ENCODE measurements at places on chromosomes 7 and 10.
A peak's percentile ranks its signal among the peaks of the same experiment; 100 is the strongest.

DNA sequence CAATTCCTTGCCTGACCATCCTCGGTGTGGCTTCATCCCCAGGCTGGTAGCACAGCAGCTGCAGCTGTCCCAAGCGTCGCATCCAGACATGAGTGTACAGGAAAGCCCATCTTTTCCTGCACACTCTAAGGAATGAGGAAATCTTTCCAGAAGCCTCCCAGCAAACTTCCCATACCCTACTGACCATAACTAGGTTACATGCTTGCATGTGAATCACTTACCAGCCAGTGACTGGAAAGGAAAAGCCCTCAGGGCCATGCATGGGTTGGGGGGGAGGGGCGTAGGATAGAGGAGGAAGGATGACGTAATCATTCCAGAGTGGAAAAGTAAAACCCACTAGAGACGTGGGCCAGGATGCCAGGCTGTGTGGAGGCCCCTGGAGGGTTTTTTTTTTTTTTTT lies 18.9 kb upstream of the ZNF212 start:
- peak; percentile 74 for DNase-seq

- no peak for DNase-seq
These were observed 132.9 kb downstream of the MBL2 start for GRCh38 chr10:52639652-52640051.

- DNase-seq: no peak
These were observed 26.7 kb upstream of the SLF2 start for GRCh38 chr10:100886091-100886490.

DNA sequence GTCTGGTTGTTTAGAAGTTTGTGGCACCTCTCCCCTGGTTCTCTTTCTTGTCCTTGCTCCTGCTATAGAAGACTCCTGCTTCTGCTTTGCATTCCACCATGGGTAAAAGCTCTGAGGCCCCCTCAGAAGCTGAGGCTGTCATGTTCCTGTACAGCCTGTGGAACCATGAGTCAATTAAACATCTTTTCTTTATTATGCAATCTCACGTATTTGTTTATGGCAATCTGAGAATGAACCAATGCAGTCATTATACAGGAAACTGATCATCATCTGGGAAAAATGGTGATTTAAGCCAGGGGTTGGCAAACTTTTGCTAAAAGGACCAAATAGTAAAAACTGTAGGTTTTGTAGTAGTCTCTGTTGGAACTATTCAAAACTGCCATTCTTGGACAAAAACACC lies 175.4 kb downstream of the CSTF2T start:
- no peak for DNase-seq

DNA sequence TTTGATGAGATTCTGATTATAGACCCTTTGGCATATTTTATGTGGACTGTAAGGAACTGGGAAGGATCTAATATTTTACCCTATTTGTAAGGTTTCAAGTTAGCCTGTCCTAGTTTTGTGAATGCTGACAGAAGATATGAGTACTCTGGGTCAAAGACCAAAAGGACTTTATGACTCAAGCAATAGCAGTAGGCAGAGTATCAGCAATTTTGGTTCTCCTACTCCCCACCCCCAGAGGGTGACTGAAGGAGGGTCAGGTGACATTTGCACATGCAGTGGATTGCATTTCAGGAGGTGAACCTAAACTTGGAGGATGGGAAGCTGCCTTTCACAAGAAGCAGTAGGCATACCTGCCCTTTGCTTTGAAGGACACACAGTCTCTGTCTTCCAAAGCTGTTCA lies 84.0 kb upstream of the KLF6 start:
- no peak for DNase-seq

DNA sequence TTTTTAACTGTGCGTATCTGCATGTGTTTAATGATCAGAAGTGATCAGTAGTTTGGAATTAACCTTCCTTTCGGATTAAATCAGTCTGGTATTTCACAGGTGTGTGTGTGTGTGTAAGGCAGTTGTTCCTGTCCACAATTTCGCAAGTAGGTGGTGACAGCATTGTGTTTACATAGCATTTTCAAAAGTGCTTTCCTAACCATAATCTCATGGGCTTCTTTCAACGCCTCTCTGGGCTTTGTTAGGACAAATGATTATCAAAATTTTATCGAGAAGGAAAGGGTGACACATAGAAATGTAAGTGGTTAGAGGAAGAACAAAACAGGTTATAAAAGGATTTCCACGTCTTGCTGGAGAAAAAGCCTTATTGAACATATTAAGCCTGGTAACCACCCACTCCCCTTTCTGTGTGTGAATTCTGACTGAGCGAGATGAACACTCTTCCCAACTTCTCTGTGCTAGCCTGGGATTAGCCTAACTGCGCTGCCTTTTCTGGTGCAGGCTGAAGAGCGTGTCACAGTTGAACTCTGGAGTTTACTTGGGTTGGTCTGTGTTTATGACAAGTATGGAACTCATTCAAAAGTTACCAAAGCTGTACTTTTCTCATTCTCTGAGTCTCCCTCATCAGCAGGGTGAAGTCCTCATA lies 292.3 kb upstream of the PITRM1 start:
- no peak for DNase-seq

DNA sequence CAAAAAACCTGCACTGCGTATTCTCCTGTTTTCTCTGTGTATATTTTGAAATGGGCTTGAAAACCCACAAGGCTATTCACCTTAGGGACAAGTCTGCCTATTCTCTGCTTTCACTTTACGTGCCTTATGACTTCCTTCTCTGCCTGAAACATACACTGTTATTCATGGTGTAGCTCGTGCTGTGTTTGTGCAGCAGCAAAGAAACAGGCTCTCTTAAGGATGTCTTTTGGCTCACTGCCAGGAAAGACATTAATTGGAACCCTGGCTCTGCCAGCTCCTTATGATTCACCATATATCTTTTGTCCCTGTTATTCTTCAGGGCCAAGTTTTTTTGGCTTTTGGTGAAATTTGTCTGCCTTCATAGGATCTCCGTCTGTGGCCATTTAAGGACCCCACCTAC lies 92.4 kb downstream of the TMEM106B start:
- no peak for DNase-seq

- no peak for DNase-seq
These were observed 53.7 kb upstream of the MTPN start for GRCh38 chr7:136030867-136031318.

DNA sequence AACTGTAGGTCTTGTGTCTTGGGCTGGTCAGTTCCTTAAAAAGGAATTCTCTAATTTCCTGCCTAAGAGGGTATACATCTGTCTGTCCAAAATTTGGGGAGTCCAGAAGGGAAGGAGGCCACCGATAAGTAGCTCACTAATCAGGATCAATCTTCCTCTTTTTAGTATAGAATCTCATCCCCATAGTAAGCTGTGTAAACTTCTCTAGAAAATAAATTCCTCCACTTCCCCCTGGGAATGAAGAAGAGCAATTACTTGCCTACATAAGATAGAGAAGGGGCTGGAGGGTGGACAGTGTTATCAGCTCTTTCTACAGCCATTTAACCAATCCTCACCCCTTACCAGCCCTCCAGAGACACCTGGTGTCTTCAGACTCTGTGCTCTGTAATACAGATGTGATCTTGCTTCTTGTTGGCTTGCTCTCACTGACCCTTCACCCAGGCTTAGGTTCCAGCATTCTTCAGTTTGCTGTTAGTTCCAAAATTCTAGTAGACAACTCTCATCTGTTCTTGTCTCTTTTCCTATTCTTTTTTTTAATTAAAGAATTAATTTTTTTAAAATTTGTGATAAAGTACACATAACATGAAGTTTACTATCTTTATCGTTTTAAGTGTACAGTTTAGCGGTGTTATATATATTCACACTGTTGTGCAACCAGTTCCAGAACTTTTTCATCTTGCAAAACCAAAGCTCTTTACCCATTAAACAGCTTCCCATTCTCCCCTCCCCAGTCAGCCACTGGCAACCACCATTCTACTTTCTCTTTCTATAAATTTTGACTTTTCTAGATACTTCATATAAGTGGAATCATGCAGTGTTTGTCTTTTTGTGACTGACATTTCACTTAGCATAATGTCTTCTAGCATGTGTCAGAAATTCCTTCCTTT lies 6.5 kb upstream of the PRKAR2B start:
- no peak for DNase-seq

GRCh38 chr10:28300027-28300426 lies 2.8 kb downstream of the MPP7 start:
- no peak for DNase-seq

DNA sequence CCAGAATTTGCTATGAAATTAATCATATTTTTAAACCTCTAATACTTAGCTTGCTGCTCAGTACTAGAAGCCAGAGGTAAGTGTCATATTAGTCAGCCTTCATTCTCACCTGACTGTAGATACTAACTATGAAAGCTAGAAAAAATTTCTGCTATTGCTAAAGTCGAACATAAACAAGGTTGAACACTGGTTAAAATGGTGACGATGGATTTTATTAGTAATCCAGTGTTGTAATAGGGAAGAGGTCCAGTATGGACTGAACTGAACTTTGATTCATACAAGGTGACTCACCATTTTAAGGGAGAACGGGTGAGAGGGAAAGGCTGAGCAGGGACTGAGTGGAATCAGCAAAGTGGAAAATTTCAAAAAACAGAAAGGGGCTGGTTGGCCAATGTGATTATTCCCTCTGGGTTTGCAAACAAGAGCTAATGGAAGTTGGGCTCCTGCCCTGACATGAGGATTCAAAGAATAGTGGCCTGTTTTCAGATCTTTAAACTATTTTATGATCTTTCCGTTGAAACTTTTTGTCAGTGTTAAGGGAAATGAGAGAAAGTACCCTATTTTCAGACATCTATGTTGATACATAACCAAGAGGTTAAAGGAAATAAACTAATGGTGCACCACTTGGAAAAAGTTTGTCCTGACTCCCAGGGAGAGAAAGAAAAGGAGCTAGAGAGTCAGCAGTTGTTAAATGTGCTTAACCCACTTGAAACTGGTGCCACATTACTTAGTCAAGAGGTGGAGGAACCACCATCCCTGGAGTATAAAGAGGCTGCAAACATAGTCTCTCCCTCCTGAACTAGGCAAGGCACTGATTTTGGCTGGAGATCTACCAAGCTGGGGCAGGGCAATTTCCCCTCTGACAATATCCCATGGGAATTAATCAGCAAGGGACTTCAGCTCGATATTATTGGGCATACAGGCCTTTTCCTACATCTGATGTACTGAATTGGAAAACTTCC lies 15.3 kb upstream of the AKR1C1 start:
- DNase-seq: peak; percentile 24

DNA sequence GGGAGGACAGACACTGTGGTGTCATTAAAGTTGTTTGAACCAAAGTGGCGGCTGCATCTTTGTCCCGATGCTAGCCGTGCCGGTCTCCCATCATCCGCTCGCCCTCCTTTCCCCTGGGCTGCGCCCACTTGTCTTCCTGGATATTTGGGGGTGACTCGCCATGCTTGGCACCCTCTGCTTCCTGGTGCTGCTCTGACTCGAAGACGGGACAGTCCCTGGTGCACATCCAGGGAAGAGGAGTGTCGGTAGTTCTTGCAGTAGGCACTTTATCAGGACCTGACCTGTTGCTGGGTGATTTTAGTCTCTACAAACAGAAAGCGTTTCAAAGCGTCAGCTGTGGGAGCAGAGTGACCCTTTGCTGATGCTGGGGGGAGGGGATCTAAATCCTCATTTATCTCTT lies 68.3 kb upstream of the DNAJB6 start:
- DNase-seq: no peak

GRCh38 chr7:91326516-91327199 lies 62.4 kb downstream of the FZD1 start:
- DNase-seq: no peak

Data from H54 (cell line).